Inflammatory macrophage treated with lipopolysaccharide for 4 hours (primary cell): ENCODE measurements at places on chromosomes 3 and 15.

DNA sequence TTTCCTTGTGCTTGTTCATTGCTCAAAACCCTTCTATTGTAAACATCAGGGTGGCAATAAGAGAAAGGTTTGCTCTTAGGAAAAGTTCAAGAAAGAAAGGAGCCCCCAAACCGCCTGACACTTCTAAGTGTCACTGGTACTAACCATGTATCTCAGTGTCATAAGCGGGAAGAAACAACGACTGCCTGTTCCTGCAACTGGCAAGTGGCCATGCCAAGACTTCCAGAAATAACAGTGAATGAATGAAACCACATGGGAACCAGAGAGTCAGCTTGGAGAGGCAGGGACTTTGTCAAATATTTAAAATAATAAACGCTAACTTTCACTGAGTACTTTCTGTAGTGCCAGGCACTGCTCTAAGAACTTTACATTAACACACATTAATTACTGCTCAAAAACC, 1.1 kb downstream of the PLSCR2 start:
- no peak for DNase-seq

- no peak for DNase-seq
Observed at GRCh38 chr3:32428092-32429068, 36.7 kb downstream of the CMTM7 start.

- DNase-seq, result peak; percentile 47
Observed at GRCh38 chr3:36864180-36865053, 80.4 kb downstream of the TRANK1 start.

GRCh38 chr3:77887611-77888010, 847.7 kb downstream of the ROBO2 start:
- no peak for DNase-seq

- DNase-seq, result no peak
Observed at GRCh38 chr15:48981941-48982340, 18.2 kb upstream of the SHC4 start.
